ENCODE measurements at places on chromosomes 7 and 10.
A peak's percentile ranks its signal among the peaks of the same experiment; 100 is the strongest.

GRCh38 chr7:123096976-123097375 is 101.5 kb upstream of the TAS2R16 start:
- DNase-seq = peak; percentile 7

- no peak for DNase-seq
These were observed 75.5 kb upstream of the KAT6B start for GRCh38 chr10:74750848-74751274.

DNA sequence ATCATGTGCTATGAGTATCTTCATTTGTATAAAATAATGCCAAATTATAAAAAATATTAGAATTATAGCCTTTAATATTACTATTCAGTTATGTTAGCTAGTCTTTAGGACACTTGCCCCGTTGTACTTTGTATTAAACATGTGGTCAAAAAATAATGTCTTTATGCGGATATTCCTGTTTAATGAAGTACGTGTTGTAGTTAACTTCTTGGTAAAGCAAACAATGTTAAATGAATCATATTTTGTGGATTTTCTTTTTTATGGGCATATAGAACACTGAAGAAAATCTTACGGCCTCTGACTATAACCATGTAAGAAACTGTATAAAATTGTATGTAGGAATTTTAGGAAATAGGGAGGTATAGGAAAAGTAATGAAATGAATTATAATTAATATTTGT is 14.3 kb downstream of the GLCCI1 start:
- no peak for DNase-seq

DNA sequence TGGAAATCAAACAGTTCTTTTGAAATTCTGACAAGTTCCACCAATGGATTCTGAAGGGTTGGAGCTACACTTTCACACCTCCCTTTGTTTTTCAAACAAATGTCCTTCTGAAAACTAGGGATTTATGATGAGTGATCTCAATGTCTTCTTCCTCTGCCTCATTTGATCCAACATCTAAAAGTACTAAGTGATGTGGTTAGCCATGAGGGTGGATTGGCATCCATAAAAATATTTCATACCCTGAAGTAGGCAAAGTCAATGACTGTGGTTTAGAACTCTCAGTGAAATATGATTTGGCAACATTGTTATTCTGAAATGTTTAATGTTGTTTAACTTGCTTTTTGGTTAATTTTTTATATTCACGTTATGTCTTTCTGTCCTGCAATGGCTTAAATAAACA is 136.9 kb downstream of the MBL2 start:
- no peak for DNase-seq

- no peak for DNase-seq
These were observed 50.6 kb upstream of the STEAP1B start for GRCh38 chr7:22550514-22551030.

DNA sequence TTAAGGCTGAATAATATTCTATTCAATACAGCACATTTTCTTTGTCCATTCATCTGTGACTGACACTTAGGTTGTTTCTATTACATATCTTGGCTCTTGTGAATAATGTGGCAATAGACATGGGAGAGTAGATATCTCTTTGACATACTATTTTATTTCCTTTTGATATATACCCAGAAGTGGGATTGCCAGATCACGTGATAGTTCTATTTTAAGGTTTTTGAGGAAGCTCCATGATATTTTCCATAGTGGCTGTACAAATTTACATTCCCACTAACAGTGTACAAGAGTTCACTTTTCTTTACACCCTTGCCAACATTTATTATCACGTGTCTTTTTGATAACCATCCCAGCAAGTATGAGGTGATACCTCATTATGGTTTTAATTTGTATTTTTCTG is 1114.7 kb downstream of the CNTNAP2 start:
- no peak for DNase-seq
